A549 treated with Mapracorat at 1 μM for 4 hours (cell line): ENCODE measurements at places on chromosomes 2 and 18. TPM values are rescaled to one million over a fixed set of nuclear protein-coding genes. Genes with fewer than 3 reads are reported as not detected.

The UGT1A3 gene
- 0.10 to 0.31 TPM (median 0.26 TPM) in 3 of 5 replicates, not detected in the others for total RNA-seq

The RND3 gene
- 46.2 to 54.1 TPM (median 52.1 TPM) in 5 replicates for total RNA-seq

The SERPINB3 gene
- total RNA-seq: 0.16 to 0.27 TPM in 2 of 5 replicates, not detected in the others

The MARCHF4 gene
- total RNA-seq: 27.4 to 34.5 TPM (median 32.4 TPM) in 5 replicates

The PPP1R1C gene
- total RNA-seq: 1.1 to 2.6 TPM (median 1.2 TPM) in 5 replicates

The CYRIA gene
- total RNA-seq: 0.15 to 0.86 TPM (median 0.28 TPM) in 5 replicates

The ITM2C gene
- 67.3 to 82.5 TPM (median 75.6 TPM) in 5 replicates for total RNA-seq

The GPR39 gene
- 6.6 to 7.9 TPM (median 7.5 TPM) in 5 replicates for total RNA-seq

The RFX8 gene
- not detected in 5 replicates for total RNA-seq

The AMER3 gene
- total RNA-seq: not detected in 5 replicates

The PRSS56 gene
- total RNA-seq: 0.07 to 0.21 TPM (median 0.12 TPM) in 5 replicates

The IAH1 gene
- total RNA-seq: 93.2 to 119 TPM (median 104 TPM) in 5 replicates

The TSGA10 gene
- total RNA-seq: 2.0 to 5.5 TPM (median 4.3 TPM) in 5 replicates

The DDX18 gene
- total RNA-seq: 64.2 to 72.1 TPM (median 68.9 TPM) in 5 replicates

The ORMDL1 gene
- total RNA-seq: 38.4 to 47.5 TPM (median 43.3 TPM) in 5 replicates

The SCYGR4 gene
- total RNA-seq: not detected in 5 replicates

The GALNT5 gene
- total RNA-seq: 2.0 to 2.2 TPM (median 2.1 TPM) in 5 replicates

The RDH14 gene
- 34.6 to 42.4 TPM (median 37.3 TPM) in 5 replicates for total RNA-seq

The ANKRD53 gene
- 0.11 to 0.30 TPM (median 0.16 TPM) in 3 of 5 replicates, not detected in the others for total RNA-seq

The MTCL1 gene
- 50.1 to 60.8 TPM (median 57.2 TPM) in 5 replicates for total RNA-seq

The WNT10A gene
- total RNA-seq: 0.10 to 0.16 TPM (median 0.12 TPM) in 4 of 5 replicates, not detected in the other

The LAMA1 gene
- total RNA-seq: 0.03 to 0.45 TPM (median 0.06 TPM) in 5 replicates

The TWIST2 gene
- total RNA-seq: 10.0 to 17.5 TPM (median 16.6 TPM) in 5 replicates

The TFCP2L1 gene
- 14.5 to 18.6 TPM (median 17.4 TPM) in 5 replicates for total RNA-seq

The DAW1 gene
- 2.3 to 3.2 TPM (median 2.6 TPM) in 5 replicates for total RNA-seq

The MATN3 gene
- total RNA-seq: 10.6 to 17.7 TPM (median 15.6 TPM) in 5 replicates

The FOXI3 gene
- 0.06 to 0.07 TPM in 2 of 5 replicates, not detected in the others for total RNA-seq

The NTSR2 gene
- total RNA-seq: 0.10 to 0.17 TPM in 2 of 5 replicates, not detected in the others

The GCA gene
- 5.0 to 7.4 TPM (median 6.6 TPM) in 5 replicates for total RNA-seq
